ENCODE measurements at places on chromosomes 1 and 21. TPM values are rescaled to one million over a fixed set of nuclear protein-coding genes. Genes with fewer than 3 reads are reported as not detected.

GRCh38 chr1:1397839-1398523 lies 1.2 kb downstream of the CCNL2 start:
- H3K4me3 ChIP-seq = peak overlapping the region; percentile 92
- H3K4me1 ChIP-seq = peaks cover 22% of the 10 kb centered on the region

MARK1 gene
- total RNA-seq = 6.0 TPM

DNA sequence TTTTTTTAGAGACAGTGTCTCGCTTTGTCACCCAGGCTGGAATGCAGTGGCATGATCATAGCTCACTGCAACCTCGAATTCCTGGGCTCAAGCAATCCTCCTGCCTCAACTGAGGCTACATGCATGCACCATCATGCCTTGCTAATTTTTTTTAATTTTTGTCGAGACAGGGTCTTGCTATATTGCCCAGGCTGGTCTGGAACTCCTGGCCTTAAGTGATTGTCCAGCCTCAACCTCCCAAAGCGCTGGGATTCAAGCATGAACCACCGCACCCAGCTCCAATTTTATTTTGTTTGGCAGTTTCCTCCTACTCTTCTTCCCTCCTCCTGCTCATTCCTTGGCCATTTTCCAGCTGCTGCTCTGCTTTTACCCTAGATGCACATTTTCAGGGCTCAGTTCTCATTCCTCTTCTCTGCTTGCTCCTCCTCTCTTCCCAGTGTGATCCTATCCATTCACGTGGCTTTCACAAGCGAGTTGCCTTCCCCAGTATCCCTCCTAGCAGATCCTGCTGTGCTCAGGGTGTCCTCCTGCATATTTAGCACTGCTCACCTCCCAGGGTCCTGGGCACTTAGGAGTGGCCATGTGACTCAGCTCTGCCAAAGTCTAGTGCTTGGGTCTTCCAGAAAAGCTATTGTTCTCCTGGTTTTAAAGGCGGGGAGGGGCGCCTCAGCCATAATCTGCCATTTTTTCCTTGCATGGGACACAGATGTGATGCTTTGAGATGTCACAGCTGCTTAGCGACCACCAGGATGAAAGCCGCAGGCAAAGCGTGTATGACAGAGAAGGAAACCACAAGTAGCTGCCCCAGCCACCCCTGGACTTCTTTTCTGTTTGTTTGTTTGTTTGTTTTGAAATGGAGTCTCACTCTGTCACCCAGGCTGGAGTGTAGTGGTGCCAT lies 33.7 kb downstream of the PSEN2 start:
- H3K27me3 ChIP-seq = no peaks in the 10 kb centered on the region
- no peak for DNase-seq

GRCh38 chr1:108817016-108817415 lies 39.9 kb downstream of the AKNAD1 start:
- DNase-seq = no peak
- no peaks in the 10 kb centered on the region for H3K36me3 ChIP-seq
- peak overlapping the region; percentile 91 for H3K27ac ChIP-seq
- H3K4me3 ChIP-seq = no peak overlapping the region
- peaks cover 2% of the 10 kb centered on the region for H3K27me3 ChIP-seq

GRCh38 chr1:62964141-62964540 lies 180.2 kb downstream of the ATG4C start:
- H3K27me3 ChIP-seq = no peaks in the 10 kb centered on the region
- no peak overlapping the region for H3K27ac ChIP-seq
- no peaks in the 10 kb centered on the region for H3K4me1 ChIP-seq
- H3K4me3 ChIP-seq = no peak overlapping the region
- no peak for DNase-seq

CLCA1 gene
- not detected for total RNA-seq

DNA sequence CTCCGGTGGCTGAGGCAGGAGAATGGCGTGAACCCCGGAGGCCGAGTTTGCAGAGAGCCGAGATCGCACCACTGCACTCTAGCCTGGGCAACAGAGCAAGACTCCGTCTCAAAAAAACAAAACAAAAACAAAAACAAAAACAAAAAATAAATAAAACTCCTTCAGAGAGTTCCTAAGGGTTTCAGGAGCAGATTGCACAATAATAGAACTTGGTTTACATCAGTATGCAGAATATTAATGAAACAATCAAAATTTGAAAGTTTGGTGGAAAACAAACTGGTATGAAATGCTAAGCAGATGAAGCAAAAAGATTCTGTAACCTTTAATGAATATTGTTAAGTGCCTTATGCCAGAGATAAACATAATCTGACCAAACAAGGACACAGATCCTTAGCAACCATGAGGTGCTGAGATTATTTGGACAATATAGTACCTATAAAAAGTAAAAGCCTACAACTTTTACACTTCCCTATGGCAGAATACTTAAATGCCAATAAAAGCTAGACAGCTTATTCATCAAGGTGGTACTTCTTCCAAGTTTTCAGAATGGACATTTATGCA lies 41.2 kb downstream of the SLC25A24 start:
- peaks cover 3% of the 10 kb centered on the region for H3K36me3 ChIP-seq
- H3K4me3 ChIP-seq = no peak overlapping the region
- no peaks in the 10 kb centered on the region for H3K27me3 ChIP-seq
- H3K4me1 ChIP-seq = no peaks in the 10 kb centered on the region
- no peak overlapping the region for H3K27ac ChIP-seq

GRCh38 chr1:188433425-188433824 lies 1604.7 kb downstream of the PLA2G4A start:
- no peak overlapping the region for H3K27ac ChIP-seq
- no peaks in the 10 kb centered on the region for H3K4me1 ChIP-seq
- no peak for DNase-seq

- peaks cover 15% of the 10 kb centered on the region for H3K4me1 ChIP-seq
- no peak overlapping the region for H3K4me3 ChIP-seq
- peak; percentile 97 for DNase-seq
- no peaks in the 10 kb centered on the region for H3K27me3 ChIP-seq
- peak overlapping the region; percentile 78 for H3K27ac ChIP-seq
Observed at GRCh38 chr21:35257413-35257812, 208.3 kb upstream of the RUNX1 start.

- peaks cover 30% of the 10 kb centered on the region for H3K4me1 ChIP-seq
- H3K36me3 ChIP-seq = no peaks in the 10 kb centered on the region
- no peaks in the 10 kb centered on the region for H3K27me3 ChIP-seq
- peak overlapping the region; percentile 61 for H3K27ac ChIP-seq
- DNase-seq = peak; percentile 74
- H3K4me3 ChIP-seq = no peak overlapping the region
Observed at GRCh38 chr1:85417017-85417416, 47.9 kb downstream of the DDAH1 start.

All from endothelial cell of umbilical vein (primary cell).